Stimulated activated naive CD8-positive, alpha-beta T cell treated with anti-CD3 and anti-CD28 coated beads, Interleukin-15, amount 100 ng/mL, for 72 hours (primary cell): ENCODE measurements at places on chromosomes 4 and X.

DNA sequence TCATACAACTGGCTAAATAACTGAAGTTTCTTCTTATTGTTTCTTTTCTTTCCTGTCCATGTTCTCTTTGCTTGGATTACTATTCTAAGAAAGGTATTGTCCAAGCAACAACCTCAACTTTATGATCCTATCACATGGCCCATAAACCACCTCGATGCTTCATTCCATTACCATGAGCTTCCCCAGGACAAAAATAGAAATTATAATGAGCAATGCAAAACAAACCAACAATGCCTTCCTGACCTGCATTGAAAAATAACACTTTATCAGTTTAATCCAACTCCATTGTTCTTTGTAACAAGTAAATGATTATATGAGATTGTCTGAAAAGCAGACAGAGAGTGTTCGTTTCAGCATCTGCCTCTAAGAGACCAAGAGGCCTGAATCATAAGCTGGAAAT lies 148.8 kb downstream of the HS6ST2 start:
- DNase-seq, result no peak

DNA sequence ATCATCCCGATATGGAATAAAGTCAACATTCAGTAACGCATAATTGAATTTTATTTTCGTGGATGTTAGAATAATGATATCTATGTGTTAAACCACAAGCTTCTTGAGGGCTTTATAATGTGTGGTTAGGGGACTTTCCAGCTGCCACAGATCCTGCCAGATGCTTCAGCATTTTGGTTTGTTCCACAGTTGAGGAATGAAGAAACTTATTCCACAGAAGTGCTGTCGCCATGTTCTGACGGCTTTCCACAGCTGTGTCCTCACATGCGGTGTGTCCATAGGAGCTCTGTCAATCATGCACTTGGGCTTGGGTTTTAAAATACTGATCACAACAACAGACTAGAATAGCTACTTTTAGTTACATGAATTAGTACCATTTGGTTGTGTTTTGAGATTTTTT lies 411.9 kb downstream of the TRIML1 start:
- no peak for DNase-seq

DNA sequence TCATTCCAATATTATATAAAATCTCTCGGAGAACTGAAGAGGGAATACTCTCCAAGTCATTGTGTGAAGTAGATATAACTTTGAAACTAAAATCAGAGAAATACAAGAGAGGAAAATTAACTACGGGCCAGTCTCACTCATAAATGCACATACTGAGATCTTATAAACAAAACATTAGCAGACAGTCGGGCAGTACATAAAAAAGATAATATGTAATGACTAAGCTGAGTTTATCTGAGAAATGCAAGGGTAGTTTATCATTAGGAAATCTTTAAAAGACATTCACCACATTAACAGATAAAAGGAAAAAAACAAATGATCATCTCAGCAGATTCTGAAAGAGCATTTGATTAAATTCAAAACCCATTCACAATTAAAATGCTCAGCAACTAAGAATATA lies 116.7 kb downstream of the NYX start:
- DNase-seq, result no peak

- DNase-seq, result no peak
Measured at GRCh38 chr4:159455675-159456237, 352.9 kb downstream of the RAPGEF2 start.

DNA sequence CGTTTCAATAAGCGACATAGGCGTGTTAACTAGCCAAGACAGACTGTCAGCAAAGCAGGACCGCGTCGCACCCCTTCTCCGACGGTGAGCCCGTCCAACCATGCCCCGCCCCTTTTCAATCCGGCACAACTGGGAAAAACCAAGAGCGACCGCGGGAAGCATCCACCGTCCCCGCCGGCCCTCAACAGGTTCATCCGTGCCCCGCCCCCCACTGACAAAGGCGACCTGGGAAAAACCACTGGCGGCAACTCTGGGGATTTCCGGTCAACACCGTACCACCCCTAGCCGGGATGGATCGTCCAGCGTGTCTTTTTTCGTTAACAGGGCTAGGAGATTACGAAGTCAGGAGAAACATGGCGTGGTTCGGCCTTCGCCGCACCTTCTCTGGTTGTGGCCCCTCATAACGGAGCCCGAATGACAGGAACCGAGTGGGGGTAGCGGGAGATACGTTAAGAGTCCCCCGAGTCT lies 377 bp downstream of the TIMM17B start:
- DNase-seq, result peak; percentile 64

- DNase-seq, result no peak
Measured at GRCh38 chr4:96093563-96093962, 253.7 kb downstream of the PDHA2 start.

GRCh38 chr4:73308286-73308685 lies 49.7 kb upstream of the ANKRD17 start:
- DNase-seq, result no peak

DNA sequence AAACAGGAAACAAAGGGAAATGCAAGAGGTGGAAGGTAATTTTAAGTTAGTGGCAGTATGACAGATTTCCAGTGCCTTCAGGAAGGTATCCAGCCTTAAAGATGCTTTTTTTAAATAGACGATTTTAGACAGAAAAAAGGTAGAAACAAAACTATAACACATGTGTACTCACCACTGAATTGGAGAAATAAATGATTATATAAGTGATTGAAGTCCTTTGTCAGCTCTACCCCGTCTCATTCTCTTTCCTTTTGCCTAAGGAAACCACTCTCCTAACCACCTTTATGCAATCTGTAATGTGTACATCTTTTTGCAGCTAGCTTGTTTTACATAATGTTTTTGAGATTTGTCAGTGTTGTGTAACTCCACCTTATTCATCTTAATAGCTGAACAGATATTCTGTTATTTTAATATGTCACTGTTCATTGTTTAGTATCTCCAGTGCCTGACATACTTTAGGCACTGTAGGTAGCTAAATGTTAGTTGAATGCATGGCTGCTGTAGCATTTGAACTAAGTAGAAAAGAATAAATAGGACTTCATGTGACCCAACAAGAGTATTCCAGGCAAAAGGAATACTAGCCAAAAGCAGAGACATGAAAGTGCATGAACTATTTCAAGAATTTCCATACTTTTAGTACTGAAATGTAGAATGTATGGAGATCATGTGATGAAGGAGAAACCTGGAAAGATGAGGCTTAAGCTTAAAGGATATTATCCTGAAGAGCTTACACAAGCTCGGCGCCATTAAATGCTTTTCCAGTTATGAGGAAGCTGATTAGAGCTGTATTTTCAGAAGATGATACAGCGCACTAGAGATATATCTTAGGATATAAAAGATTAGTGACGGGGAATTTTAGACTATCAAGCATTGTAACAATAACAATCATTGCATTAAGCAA lies 865 bp downstream of the FAM200B start:
- DNase-seq, result no peak

- DNase-seq, result no peak
Measured at GRCh38 chr4:40461879-40462278, 126.7 kb downstream of the CHRNA9 start.

DNA sequence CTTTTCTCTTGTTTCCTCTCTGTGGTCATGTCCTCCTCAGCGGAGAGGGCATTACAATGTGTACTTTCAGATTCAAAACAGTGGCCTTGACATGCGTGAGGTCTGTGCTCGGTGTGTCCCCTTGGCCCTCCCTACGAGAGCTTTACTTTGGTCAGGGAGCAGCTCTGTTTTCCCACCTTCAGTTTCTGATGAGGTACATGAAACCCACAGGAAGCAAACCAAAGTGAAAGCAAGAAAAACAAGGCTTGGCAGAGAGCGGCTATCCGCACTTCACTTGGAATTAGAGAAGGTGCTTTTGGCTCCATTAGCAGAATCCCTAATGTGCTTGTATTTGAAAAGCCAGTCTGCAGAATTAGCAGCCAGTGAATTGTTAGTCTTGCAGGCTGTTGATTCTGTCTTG lies 19.5 kb upstream of the BOD1L1 start:
- no peak for DNase-seq

DNA sequence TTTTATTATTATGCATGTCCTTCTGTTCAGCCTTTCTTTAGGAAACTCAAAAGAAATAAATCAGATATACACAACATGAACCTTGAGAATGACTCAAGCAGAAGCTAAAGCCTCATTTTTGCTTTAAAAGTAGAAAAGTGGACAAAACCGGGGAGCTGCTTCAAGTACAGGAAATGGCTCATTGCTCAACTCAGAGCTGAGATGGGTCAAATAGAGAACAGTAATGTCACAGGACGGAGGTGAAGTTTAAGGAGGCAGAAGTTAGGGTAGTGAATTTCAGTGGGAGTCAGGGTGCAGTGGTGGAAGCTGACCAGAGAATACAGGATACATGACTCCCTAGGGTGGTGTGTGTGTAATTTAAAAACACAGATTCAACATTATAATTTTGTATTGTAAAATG lies 22.2 kb downstream of the PHKA2 start:
- DNase-seq, result no peak

- DNase-seq, result no peak
Measured at GRCh38 chr4:120733968-120734367, 188.6 kb downstream of the PRDM5 start.

GRCh38 chr4:127698789-127699200 lies 31.4 kb upstream of the SLC25A31 start:
- no peak for DNase-seq

- DNase-seq, result no peak
Measured at GRCh38 chr4:119731146-119731742, 102.6 kb upstream of the PDE5A start.

DNA sequence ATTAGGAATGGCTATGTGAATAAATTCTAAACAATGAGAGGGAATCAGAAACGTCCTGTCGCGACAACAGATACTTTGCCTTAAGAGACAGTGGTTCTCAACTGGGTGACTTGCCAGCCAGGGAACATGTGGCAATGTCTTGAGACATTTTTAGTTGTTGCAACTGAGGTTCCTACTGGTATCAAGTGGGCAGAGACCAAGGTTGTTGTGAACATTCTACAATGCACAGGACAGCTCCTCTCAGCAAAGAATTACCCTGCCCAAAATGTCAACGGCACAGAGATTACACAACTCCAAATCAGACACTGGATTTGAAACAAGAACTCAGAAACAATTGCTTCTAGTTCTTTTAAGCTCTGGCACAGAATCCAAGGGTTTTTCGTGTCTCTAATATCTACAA lies 128.6 kb downstream of the ARHGAP6 start:
- no peak for DNase-seq

GRCh38 chr4:75011131-75011795 lies 78.3 kb downstream of the PARM1 start:
- no peak for DNase-seq

DNA sequence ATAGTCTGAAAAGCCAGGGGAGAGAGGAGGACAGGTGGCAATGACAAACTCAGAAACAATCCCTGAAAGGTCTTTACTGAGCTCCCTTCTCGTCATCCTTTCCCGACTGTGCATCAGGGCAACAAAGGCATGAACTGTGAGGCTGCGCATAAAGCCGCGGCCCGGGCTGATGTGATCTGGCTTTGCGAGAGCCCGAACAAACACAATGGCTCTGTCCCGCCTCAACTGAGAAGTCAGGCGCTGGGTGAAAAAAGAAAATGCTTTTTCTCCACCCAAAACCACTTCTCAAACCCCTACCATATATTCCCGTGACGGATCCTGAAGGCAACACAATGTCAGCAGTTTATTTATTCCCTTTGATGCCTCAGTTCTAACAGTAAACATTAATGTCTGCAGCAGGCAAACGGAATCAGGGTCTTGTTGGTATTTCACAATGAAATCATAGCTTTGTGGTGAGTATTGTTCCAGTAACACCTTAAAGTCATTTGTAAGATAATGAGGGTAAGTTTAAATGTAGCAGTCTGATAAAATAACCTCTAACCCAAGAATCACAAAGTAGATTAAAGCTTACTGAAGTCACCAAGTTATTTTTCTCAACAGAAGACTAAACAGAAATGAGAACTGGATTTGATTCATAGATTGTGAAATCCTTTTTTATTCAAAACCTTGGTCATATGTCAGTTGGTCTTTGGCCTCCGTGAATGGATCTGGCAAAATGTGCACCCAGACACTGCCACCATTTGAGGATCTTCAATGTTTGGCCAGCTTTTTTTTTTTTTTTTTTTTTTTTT lies 67.4 kb downstream of the APBB2 start:
- DNase-seq, result no peak

DNA sequence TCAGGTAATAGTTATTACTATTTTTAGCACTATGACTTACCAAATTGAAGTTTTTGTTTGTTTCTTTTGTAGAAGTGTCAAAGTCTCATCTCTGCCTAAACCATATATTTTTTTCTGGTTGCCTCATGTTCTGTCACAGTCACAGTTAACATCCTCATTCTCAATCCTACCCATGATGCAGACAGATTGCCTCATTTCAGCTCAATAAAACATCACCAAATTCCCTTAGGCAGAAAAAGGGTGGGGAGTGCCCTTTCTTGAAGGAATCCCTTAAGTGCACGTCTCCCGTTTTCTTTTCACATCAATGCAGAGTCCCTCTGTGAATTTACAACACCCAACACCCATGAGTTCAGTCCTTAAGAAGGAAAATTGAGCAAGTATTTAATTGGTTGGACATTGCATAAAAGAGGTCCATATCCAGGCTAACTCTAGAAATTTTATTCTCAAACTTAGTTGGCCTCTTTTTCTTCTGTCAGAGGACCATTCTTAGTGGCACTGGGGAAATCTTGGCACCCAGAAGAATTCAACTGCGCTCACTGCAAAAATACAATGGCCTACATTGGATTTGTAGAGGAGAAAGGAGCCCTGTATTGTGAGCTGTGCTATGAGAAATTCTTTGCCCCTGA lies 103.7 kb upstream of the BMPR1B start:
- DNase-seq, result no peak

DNA sequence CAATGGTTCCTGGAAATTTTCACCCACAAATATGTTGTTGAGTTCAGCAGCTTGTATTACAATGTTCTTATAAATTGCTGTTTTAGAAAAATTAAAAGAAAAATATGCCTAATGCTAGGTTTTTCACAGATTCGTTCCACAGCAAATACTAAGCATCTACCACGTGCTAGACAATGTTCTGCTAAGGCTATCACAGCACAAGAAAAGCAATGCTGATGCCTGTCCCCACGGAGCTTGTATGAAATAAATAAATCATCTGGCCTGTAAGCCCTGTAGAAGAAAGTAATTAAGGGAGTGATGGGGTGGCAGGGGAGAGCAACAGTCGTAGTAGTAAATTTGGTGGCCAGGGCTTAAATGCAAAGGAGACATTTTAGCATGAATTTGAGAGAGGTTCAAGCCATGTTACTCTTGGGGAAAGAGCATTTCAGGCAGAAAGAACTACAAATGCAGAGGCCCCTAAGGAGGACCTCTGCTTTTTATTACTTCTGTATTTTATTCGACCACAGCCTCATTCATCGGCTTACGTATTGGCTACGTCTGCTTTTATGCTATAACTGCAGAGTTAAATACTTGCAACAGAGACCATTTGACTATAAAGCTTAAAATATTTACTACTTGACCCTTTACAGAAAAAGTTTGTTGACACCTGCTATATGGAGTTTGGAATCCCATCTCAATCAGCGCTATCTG lies 36.3 kb downstream of the ARAP2 start:
- DNase-seq, result no peak
